ENCODE measurements at places on chromosomes 11 and 22.
A peak's percentile ranks its signal among the peaks of the same experiment; 100 is the strongest.

DNA sequence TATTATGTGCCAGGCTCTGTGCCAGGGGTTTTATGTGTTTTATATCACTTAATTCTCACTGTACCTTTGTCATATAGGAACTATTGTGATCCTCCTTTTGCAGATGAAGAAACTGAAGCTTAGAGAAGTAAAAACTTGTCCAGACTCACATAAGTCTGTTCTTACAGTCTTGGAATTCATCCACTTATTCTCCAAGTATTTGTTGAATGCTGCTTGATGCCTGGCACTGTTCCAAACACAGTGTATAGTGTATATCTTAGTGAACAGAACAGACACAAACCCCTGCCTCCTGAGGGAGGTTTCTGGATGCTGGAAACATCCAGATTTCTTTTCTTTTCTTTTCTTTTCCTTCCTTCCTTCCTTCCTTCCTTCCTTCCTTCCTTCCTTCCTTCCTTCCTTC lies 29.0 kb upstream of the FGF3 start:
- no peak for DNase-seq

DNA sequence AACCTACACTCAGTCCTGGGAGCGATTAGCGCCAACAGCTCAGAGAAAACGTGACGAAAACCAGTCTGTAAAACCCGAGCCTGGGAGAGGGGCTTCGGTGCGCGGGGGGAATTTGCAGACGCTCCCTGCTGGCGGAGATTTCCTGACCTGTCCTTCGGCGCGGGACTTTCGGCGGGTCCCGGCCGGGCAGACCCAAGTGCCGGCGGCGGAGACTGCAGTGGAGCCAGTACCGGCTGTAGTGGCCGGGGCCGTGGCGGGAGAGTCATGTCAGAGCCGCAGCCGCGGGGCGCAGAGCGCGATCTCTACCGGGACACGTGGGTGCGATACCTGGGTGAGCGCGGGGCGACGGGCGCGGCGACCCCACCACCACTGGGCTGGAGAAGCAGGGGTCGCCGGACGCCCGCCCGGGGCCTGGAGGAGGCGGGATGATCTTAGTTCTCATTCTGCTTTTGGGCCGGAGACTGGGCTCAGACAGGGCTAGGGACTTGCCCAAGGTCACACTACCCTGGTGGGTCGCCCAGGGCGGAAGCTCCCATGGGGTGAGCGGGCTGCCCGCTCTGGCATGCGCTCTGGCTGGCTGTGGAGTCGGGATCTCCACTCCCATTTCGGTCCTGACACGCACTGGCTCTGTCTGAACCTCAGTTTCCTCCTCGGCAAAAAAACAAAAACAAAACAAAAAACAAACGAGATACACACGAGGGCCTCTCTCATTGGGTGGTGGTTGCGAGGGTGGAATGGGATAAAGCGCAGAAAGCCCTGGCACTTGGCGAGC lies at the start of gene MTFP1:
Gene MTFP1 (plus strand): TSS at position 153 of the 772 bp plus-strand sequence. CDS start 112 bp downstream, at position 265.
- DNase-seq = peak; percentile 47

DNA sequence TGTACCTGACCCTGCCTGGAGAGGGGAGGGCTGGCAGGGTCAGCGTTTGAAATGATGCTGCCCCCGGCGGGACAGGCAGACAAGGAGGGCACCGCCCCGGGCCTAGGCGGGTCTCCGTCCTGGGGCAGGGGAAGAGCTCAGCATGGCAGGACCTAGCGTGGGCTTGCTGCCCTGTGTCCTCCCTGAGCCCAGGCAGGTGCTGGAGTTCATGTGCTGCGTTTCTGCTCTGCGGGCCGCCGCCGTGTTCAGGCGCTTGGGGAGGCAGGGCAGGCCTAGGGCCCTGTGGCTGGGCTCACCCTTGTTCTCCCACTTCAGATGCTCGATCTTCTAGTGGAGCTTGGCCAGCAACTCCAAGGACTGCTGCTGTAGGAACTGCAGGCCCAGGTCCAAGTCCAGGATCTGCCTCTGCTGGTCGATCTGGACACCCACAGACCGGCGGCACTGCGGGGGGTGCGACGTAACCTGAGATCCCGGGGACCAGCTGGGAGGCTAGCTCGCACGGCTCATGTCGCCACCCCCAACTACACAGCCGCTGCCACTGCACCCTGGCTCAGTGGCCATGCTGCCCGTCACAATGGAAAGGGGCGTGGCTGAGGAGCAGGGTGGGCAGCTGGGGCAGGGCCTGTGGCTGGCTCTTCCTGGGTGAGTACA lies 84.4 kb downstream of the MED15 start:
- no peak for DNase-seq

DNA sequence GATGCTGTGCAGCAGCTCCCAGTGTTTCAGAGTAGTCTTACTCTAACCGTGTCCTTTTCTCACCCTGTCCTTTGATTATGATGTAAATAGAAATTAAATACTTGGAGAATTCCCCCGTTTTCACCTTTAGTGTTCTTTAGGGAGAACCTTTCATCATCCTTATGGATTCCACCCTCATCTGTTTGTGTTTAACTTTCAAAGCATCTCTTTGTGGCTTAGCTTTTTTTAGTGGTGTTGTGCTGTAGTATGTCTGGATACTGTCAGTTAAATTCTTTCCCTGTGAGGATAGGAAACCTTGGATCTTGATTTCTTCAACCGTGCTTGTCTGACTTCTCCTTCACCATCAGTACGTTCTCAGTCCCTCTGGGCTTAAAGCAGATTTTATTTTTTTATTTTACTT lies 48.5 kb downstream of the PPP6R3 start:
- DNase-seq = no peak

GRCh38 chr11:85263328-85263727 lies 363.8 kb downstream of the DLG2 start:
- DNase-seq = no peak

DNA sequence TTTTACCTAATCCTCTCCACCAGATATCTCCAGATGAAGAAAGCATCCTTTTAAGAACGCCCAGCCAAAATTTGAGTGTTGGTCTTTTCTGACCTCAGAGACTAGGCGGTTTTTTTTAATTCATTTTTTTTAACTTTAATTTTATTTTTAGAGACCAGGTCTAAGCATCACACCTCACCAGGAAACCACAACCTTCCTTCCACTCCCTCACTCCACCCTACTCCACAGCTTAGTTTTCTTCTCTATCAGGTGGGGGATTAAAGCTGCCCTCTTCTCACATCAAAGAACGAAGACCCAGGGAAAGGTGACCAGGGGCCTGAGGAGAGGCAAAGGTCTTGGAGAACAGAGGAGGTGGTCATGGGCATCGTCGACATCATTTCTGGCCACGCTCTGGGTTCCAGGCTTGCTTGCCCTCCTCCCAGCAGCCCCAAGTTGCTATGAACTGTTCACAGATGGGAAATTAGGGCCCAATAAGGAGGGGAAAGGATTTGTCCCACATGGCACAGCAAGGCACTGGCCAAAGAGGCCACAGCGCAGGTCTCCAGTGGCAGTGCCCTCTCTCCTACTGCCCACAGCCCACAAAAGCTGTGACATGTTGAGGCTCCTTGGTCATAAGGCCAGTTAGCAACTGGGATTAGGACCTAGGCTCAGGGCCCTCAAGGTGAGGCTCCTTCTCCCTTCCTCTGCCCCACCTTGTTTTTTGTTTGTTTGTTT lies 1.4 kb upstream of the PEX16 start:
- no peak for DNase-seq

DNA sequence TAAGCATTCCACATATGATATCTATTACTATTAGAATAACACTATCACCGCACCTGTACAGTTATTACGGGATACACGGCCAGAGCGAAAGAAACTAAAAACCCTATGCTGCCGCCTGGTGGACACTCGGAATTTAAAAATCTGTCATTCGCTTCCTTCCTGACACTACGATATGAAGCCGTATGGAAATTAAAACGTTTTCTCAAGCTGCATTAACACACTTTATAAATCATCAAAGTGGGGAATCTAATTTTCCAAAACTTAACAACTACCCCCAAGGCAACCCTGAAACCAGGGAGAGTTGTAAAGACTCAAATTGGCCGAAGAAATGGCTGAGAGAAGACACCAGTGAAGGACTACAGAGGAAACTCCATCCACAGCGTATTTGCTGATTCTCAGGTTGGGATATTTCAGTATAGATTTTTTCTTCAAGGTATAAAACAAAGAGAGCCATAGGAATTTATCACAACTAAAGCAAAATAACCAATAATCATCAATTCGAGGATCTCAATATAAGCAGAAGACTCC lies 1.4 kb downstream of the CCDC73 start:
- peak; percentile 68 for DNase-seq

- no peak for DNase-seq
Observed at GRCh38 chr11:84061726-84062125, 775.6 kb upstream of the CCDC90B start.

GRCh38 chr22:33917744-33918406 lies 2.4 kb downstream of the LARGE1 start:
- no peak for DNase-seq

GRCh38 chr11:55474321-55474720 lies 79.9 kb upstream of the OR4C15 start:
- no peak for DNase-seq

GRCh38 chr11:62068730-62069129 lies 55.1 kb upstream of the INCENP start:
- DNase-seq = no peak

DNA sequence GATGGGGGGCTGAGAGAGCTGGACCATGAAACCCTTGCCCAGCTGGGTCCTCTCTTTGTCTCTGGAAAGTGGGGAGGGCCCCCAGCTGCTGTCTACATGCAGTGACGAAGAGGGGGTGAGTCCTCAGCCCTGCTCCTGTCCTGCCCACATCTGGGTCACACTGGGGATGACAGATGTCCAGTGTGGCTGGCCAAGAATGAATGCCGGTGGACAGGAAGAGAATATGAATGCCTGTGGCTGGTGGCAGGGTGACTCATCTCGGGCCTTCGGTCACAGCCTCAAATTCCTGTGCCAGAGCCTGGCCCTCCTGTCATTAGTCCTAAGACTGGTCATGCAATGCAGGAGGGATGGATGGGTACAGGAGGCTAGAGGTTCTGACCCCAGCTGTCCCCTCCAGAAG lies 2.2 kb upstream of the PNPLA3 start:
- no peak for DNase-seq

GRCh38 chr11:111908639-111909305 lies 2.8 kb downstream of the CRYAB start:
- DNase-seq = no peak

GRCh38 chr11:120317689-120318480 lies 7.2 kb upstream of the TLCD5 start:
- no peak for DNase-seq

- DNase-seq = no peak
Observed at GRCh38 chr22:24063361-24063760, 52.3 kb downstream of the CABIN1 start.

DNA sequence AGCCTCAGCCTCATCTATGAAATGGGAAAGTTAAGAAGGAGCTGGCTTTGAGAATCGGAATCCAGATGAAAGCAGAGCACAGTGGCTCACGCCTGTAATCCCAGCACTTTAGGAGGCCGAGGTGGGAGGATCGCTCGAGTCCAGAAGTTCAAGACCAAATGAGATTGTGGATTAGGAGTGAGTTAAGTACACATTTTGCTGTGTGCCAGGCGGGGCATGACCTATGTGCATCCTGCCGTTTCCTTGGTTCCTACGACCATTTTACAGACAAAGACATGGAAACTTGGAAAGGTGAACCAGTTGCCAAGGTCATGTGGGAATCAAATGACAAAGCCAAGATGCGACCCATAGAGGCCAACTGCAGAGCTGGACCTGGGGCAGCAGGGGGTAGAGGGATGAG lies 4.2 kb downstream of the PLA2G3 start:
- no peak for DNase-seq

DNA sequence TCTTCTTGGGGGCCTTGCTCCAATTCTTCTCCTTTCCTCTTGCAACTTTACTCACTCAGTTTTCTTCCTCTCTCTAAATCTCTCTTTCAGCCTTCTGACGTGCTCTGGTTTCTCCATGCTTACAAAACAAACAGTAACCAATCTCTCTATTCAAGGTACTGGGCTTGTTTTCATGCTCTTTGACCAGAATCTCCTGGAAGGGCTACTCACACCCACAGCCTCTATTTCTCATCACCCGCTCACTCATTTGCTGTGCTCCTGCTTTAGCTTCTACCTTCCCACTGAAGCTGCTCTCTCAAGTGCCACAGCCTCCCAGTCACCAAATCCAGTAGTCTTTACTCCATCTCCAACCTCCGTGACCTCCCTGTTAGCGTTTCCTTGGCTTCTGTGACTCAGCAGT lies 60.4 kb downstream of the SERGEF start:
- DNase-seq = no peak

DNA sequence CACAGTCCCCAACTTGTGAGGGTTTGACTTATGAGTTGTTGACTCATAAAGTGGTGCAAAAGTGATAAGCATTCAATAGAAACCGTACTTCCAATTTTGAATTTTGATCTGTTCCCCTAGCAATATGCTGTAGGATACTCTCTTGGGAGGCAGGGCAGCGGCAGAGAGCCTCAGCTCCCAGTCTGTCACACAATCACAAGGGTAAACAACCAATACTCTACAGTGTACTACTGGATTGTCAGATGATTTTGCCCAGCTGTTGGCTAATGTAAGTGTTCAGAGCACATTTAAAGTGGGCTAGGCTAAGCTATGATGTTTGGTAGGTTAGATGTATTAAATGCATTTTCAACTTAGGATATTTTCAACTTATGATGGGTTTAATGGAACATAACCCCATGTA lies 13.7 kb upstream of the NXPE2 start:
- DNase-seq = no peak

GRCh38 chr11:69207165-69207889 lies 51.6 kb downstream of the SMIM38 start:
- DNase-seq = no peak

DNA sequence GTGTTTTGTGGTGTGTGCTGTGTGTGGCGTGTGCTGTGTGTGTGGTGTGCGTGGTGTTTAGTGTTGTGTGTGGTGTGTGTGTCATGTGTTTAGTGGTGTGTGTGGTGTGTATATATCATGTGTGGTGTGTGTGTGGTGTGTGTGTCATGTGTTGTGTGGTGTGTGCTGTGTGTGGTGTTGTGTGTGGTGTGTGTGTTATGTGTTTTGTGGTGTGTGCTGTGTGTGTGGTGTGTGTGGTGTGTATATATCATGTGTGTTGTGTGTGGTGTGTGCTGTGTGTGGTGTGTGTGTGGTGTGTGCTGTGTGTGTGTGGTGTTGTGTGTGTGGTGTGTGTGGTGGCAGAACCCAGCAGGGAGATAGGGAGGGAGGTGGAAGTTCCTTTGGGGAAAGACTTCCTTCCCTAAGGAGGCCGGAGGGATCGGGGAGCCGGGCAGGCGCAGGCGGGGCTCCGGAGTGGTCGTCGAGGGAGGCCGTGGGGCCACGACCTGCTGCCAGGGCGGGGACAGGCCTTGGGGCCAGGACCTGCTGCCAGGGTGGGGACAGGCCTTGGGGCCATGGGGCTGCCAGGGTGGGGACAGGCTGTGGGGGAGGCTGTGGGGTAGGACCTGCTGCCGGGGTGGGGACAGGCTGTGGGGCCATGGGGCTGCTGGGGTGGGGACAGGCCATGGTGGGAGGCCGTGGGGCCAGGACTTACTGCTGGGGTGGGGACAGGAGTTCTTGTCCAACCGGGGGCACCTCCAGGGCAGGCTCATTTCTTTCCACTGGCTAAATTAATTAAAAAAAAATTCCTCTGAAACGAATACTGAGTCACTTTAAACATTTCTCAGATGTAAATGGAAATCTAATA lies 15.2 kb downstream of the PIM3 start:
- DNase-seq = no peak

GRCh38 chr22:37163575-37164504 lies 14.1 kb upstream of the IL2RB start:
- no peak for DNase-seq

- DNase-seq = no peak
Observed at GRCh38 chr11:620201-620600, 4.5 kb upstream of the IRF7 start.

- no peak for DNase-seq
Observed at GRCh38 chr22:25410849-25411248, 153.6 kb upstream of the GRK3 start.

All from activated CD4-positive, alpha-beta T cell treated with anti-CD3 and anti-CD28 coated beads for 4 hours (primary cell).